Mesendoderm (in vitro differentiated cells): ENCODE measurements at places on chromosomes 4 and X.

DNA sequence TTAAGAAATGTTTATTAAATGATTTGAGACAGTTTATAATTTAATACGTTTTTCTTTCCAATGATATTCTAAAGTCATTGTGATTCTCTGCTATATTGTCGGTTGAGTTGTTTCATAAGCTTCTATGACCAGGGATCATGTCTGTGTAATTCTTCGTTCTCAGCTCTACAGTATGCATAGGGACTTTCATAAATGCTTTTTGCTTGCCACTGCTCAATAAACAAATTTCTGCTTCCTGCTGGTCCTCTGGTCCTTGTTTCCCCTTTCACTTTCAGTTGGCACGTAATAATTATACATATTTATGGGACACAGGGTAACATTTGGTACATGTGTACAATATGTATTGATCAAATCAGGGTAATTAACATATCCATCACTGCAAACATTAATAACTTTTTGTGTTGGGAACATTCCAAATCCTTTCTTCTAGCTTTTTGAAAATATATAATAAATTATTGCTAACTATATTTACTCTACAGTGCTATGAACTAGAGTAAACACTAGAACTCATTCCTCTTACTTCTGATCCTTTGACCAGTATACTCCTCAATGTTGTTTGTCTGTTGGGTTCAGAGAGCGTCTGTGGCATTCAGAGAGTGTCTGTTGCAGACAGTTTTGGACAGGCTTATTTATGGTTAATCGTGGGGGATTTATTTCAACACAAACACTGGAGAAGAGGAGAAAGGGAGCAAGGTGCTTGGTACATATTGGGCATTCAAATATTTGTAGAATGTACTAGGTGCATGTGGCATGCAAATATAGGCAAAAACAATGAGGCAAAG, 68.3 kb upstream of the SPANXB1 start:
- no peak for DNase-seq
- H3K36me3 ChIP-seq: no peaks in the 10 kb centered on the region
- H3K27me3 ChIP-seq: no peaks in the 10 kb centered on the region
- no peaks in the 10 kb centered on the region for H3K4me1 ChIP-seq
- H3K27ac ChIP-seq: no peak overlapping the region

GRCh38 chr4:48636911-48637310, 143.2 kb downstream of the FRYL start:
- DNase-seq: no peak
- H3K36me3 ChIP-seq: no peaks in the 10 kb centered on the region
- no peak overlapping the region for H3K27ac ChIP-seq
- H3K27me3 ChIP-seq: no peaks in the 10 kb centered on the region

DNA sequence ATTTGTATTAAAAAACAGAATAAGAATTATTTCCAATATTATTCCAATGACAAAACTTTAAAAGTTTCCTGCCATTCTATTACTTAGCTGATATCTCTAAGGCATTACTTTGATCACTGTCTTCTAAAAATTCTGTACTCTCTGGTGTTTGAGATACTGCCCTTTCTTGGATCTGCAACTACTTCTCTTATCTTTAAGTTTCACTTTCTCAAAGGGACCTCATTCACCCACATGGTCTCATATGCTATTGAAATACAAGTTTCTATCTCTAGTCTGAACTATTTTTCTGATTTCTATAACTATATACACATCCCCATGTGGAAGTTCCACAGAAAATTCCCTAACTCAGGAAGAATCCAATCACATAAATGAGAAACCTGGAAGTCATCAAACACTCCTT, 22.2 kb downstream of the TMPRSS11E start:
- no peak overlapping the region for H3K27ac ChIP-seq
- no peak overlapping the region for H3K4me3 ChIP-seq
- H3K27me3 ChIP-seq: no peaks in the 10 kb centered on the region
- no peak for DNase-seq

DNA sequence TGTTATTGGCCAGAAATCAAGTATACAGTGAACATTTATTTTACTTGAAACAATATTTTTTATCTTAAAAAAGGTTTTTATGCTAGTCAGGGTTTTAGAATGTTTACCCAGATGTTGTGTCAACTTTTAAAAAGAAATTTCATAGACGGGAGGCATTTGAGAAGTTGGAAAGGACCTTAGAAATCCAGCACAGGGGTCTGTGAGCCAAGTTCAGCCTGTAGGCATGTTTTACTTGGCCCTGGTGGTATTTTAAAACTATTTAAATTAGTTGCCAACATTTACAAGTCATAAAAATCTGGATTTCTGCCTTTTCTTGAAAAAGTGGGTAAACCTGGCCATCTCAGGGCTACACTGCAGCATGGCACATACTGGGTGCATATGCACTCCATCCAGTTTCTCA, 25.5 kb upstream of the FHL1 start:
- H3K27me3 ChIP-seq: no peaks in the 10 kb centered on the region
- no peaks in the 10 kb centered on the region for H3K4me1 ChIP-seq
- no peak overlapping the region for H3K27ac ChIP-seq
- H3K4me3 ChIP-seq: no peak overlapping the region
- no peak for DNase-seq

DNA sequence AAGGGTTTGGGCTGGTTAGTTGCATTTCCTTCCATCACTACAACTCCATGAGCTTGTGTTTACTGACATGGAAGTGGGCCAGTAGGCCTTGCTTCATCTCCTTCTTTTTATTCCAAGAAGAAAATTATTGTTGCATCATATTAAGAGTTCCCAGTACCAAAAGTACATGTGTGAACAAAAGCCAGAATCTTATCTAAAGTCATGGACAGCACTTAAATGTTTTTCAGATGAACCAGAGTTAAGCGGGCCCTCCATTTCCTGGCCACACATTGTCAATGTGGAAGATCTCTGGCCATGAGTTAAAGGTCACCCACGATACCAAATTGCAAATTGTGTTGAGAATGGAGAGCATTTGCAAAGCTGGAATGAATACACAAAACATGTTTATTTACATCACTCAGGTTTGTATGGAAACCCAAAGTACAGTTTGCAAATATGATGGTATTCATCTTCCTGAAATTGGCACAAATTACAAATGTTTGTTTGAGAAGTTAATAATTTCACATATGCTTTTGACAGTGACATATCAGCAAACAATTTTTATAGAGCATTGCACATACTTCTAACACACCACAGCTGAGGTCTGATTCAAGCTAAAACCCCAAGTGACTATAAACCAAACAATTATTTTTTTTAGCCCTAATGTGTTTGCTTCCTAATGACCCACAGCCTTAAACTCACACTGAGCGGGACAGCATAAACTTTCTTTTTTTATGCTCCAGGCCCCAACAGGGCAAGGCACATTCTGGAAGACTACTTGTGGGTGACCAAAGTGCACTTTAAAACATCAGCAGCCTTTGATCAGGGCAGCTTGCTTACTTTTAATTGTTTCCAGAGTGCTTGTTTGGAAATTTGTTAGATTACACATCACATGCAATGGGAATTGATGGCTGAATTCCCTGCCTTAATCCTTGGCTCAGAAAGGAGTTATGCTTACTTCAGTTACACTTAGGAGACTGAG, 502.9 kb upstream of the SLIT2 start:
- no peaks in the 10 kb centered on the region for H3K27me3 ChIP-seq
- no peaks in the 10 kb centered on the region for H3K4me1 ChIP-seq
- H3K36me3 ChIP-seq: no peaks in the 10 kb centered on the region
- H3K4me3 ChIP-seq: no peak overlapping the region

GRCh38 chrX:19912-20571, 261.1 kb upstream of the PLCXD1 start:
- no peaks in the 10 kb centered on the region for H3K27me3 ChIP-seq
- peak; percentile 0 for DNase-seq
- H3K27ac ChIP-seq: no peak overlapping the region
- no peaks in the 10 kb centered on the region for H3K36me3 ChIP-seq
- no peak overlapping the region for H3K4me3 ChIP-seq

DNA sequence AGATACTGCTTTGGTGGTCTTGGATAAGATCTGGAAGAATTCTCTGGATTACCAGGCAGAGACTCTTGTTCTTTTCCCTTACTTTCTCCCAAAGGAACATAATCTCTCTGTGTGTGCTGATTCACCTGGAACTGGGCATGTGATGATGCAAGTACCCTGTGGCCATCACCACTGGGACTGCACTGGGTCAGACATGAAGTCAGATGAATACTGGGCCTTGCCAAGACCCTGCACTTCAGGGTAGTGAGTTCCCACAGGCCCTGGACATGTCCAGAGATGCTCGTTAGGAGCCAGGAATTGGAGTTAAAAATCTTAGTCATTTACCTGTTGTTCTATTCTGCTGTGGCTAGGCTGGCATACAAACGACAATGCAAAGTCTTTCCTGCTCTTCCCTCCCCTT, 290.1 kb upstream of the BMP3 start:
- H3K4me3 ChIP-seq: no peak overlapping the region
- no peaks in the 10 kb centered on the region for H3K27me3 ChIP-seq
- H3K4me1 ChIP-seq: no peaks in the 10 kb centered on the region
- no peak overlapping the region for H3K27ac ChIP-seq
- H3K36me3 ChIP-seq: no peaks in the 10 kb centered on the region
- no peak for DNase-seq

GRCh38 chr4:90943311-90943710, 816.1 kb downstream of the CCSER1 start:
- no peaks in the 10 kb centered on the region for H3K27me3 ChIP-seq
- no peak overlapping the region for H3K27ac ChIP-seq
- no peak for DNase-seq
- H3K36me3 ChIP-seq: no peaks in the 10 kb centered on the region

DNA sequence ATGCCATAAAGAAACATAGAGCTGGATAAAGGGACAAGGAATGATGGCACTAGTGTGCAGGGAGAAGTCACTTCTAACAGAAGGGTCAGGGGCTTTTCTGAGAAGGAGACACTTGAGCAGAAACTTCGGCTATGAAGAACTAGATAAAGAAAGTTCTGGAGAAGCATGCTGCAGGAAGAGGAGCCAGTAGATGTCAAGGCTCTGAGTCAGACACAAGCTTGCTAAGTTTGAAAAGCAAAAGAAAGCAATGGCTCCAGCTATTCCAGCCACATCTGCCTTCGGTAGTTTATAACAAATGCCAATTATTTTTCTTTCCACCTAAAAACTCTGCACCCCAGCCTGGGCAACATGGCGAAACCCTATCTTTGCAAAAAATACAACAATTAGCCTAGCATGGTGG, 7.5 kb downstream of the NUDT6 start:
- no peaks in the 10 kb centered on the region for H3K4me1 ChIP-seq
- H3K27ac ChIP-seq: no peak overlapping the region
- DNase-seq: no peak
- H3K27me3 ChIP-seq: no peaks in the 10 kb centered on the region

DNA sequence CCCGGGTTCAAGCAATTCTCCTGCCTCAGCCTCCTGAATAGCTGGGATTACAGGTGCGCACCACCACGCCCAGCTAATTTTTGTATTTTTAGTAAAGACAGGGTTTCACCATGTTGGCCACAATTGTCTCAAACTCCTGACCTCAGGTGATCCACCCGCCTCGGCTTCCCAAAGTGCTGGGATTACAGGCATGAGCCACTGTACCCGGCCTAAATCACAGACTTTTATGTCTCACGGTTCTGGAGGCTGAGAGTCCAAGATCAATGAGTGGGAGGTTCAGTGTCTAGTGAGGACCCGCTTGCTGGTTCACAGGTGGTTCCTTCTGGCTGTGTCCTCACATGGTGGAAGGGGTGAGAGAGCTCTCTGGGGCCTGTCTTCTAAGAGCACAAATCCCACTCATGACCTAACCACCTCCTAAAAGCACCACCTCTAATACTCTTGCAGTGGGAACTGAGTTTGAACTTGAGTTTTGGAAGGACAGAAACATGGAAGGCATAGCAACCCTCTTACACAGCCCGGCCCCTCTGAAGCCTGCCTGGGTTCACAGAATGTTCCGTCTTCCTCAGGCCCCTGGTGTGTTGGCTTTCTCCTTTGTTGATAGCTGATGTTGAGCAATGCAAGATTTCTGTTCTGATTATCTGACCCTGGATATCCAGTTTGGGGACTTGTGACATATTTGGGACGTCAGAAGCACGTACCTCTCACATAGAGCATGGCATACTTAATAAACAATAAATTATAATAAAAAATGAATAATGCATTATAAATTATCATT, 1.9 kb upstream of the AKAP17A start:
- no peak overlapping the region for H3K4me3 ChIP-seq
- H3K27ac ChIP-seq: no peak overlapping the region
- peak; percentile 22 for DNase-seq
- H3K36me3 ChIP-seq: peaks cover 3% of the 10 kb centered on the region
- H3K4me1 ChIP-seq: no peaks in the 10 kb centered on the region

- H3K4me3 ChIP-seq: no peak overlapping the region
- no peak for DNase-seq
- H3K4me1 ChIP-seq: peaks cover 4% of the 10 kb centered on the region
Measured at GRCh38 chr4:26815199-26815598, 45.4 kb upstream of the STIM2 start.

GRCh38 chr4:26583538-26583864, 383 bp upstream of the TBC1D19 start:
- no peaks in the 10 kb centered on the region for H3K4me1 ChIP-seq
- no peaks in the 10 kb centered on the region for H3K27me3 ChIP-seq
- H3K36me3 ChIP-seq: no peaks in the 10 kb centered on the region
- no peak for DNase-seq
- peak overlapping the region; percentile 19 for H3K4me3 ChIP-seq

DNA sequence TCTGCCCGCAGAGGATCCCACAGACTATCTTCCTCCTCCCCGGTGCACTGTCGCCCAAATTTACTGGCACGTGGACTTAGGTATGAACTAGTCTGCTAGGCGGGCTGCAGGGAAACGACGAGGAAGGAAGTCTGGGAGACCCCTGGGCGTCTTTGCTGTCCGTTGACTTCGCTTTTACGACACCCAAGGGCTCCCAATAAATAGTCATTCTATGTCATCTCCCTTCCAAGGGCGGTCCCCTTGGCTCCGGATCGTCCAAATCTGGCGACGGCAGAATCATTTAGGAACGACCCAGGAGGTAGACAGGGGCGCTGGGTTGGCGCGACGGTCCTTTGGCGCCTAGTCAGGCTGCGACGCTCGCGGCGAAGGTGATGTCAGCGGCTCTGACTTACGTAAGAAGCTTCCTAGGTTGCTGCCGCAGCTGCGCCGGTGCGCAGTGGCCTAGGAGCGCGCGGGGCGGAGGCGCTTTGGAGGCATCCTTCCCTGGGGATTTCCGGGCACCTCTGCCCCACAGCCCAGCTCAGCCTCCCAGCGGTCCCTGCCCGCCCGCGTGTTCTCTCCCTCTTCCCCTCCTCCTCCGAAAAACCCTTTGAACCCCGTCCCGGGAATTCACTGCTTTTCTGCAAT, 2.2 kb downstream of the NHS start:
- H3K4me3 ChIP-seq: no peak overlapping the region
- no peaks in the 10 kb centered on the region for H3K36me3 ChIP-seq
- DNase-seq: peak; percentile 81
- no peaks in the 10 kb centered on the region for H3K4me1 ChIP-seq

- DNase-seq: peak; percentile 68
- H3K27ac ChIP-seq: peak overlapping the region; percentile 51
- no peaks in the 10 kb centered on the region for H3K36me3 ChIP-seq
- no peaks in the 10 kb centered on the region for H3K4me1 ChIP-seq
Measured at GRCh38 chr4:33837043-33837838, 2407.1 kb downstream of the ARAP2 start.
